Thyroid gland (tissue), 4 donors: ENCODE measurements at places on chromosomes 1 and 21.

DNA sequence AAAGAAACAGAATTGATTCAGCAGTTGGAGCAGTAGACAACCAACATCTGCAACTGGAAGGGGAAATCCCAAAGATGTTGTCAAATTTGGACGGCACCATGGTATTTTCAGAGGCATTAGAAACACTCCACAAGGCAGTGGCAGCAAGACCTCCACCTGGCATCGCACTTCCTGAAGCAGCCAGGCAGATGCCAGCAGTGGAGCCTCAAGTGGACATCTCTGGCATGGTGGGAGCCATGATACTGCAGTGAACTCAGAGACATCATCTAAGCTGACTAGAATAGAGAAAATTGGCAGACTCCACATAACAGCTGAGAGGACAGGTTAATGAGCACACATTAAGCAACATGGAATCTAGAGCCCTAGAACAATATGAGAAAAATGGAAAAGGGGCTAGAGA is 33.9 kb upstream of the RGS8 start:
- no peak overlapping the region for H3K27ac ChIP-seq
- no peak for DNase-seq
- H3K27me3 ChIP-seq: no peaks in the 10 kb centered on the region
- no peaks in the 10 kb centered on the region for H3K36me3 ChIP-seq

DNA sequence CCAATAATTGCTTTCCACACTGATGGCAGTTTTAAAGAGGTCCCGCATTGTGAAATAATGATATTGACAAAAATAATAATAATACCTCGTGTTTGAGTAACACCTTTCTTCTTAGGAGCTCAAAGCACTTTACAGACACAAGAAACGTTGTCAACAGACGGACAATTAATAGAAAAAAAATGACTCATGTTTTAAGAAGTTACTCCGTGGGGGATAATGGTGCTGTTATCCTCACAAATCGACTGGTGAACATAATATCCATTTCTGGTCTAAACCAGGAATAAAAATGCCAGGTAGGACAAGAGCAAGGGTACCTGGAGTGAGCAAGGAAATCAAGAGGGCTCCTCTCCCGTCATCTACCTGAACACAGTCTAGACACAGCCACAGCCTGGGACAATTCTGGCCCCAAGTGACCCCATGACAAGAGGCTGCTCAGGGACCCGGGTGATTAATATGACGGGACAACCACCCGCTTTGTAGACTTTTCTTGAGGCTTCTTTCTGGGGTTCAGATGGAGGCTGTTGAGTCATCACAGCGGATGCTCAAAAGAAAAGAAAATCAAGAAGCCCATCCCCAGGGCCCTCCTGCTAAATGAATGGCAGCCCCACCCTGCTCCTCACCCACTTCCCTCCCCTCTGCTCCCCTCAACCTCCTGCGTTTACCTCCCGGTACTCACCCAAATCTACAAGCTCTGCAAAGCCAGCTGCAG is 146.2 kb upstream of the IRF2BP2 start:
- no peaks in the 10 kb centered on the region for H3K27me3 ChIP-seq
- DNase-seq: no peak
- no peak overlapping the region for H3K27ac ChIP-seq

DNA sequence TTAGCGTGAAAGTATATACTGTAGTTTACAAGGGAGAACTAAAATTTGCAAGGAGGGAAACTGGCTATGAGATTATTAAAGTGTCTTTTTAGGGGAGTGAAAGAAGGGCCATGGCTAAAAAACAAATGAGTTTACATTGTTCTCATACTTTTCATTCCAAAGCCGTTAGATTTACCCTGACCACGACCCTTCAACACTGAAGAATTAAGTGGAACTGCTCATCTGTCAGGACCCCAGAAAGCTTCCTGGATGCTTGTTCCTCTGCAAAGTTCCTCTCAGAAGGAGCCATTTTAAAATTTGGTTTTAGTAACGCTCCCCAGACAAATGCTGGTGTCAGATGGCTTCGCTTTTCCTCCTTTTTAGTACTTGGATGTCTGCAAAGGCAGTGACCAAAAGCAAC is 82.7 kb upstream of the ZBTB18 start:
- H3K27me3 ChIP-seq: no peaks in the 10 kb centered on the region
- no peak overlapping the region for H3K27ac ChIP-seq
- H3K4me1 ChIP-seq: no peaks in the 10 kb centered on the region
- DNase-seq: no peak
- no peak overlapping the region for H3K4me3 ChIP-seq

DNA sequence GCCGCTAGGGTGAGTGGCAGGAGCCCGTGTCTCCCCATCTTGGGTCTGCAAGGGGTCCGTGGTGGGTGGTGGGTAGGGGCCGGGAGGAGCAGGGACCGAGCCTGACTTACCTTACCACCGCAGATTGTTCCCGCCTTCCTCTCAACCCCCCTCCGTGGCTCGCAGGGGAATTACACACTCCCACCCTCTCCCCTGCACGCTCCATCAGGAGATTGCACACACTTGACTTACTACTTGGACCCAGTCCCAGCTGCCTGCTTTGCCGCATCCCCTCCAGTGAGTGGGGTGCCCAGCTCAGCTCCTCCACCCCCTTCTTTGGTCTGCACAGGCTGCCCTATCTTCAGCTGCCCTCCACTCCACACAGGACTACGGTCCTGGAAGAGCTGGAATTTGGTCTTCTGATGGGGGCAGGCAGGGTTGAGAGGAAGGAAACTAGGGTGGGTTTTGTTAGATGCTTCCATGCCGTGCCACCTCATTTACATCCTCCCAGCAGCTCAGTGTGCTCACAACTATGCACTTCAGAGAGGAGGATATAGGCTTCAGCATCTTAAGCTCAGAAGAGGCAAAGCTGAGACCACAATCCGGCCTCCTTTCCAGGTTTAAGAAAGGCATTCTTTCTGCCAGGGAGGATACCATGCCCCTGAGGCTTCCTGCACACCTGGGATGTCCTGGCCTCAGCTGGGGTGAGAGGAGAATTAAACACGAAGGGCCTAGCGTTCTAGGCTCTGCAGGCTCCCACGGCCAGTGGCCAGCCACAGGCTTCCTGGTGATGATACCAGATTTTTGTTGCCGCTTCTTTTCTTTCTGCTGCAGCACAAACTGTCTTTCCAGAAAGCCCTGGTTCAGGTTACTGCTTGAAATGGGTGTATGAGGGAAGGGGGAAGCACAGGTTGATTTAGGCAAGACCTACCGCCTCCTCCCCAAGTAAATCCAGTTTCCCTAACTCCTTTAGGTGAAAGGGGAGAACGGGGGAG is 2.3 kb downstream of the KCNC4 start:
- peak; percentile 55 for DNase-seq
- H3K4me1 ChIP-seq: peaks cover 27% of the 10 kb centered on the region
- no peaks in the 10 kb centered on the region for H3K36me3 ChIP-seq

GRCh38 chr1:53516181-53516580 is 57.0 kb downstream of the DMRTB1 start:
- H3K4me1 ChIP-seq: no peaks in the 10 kb centered on the region
- no peaks in the 10 kb centered on the region for H3K27me3 ChIP-seq
- H3K36me3 ChIP-seq: no peaks in the 10 kb centered on the region
- H3K4me3 ChIP-seq: no peak overlapping the region
- no peak overlapping the region for H3K27ac ChIP-seq
- DNase-seq: no peak

DNA sequence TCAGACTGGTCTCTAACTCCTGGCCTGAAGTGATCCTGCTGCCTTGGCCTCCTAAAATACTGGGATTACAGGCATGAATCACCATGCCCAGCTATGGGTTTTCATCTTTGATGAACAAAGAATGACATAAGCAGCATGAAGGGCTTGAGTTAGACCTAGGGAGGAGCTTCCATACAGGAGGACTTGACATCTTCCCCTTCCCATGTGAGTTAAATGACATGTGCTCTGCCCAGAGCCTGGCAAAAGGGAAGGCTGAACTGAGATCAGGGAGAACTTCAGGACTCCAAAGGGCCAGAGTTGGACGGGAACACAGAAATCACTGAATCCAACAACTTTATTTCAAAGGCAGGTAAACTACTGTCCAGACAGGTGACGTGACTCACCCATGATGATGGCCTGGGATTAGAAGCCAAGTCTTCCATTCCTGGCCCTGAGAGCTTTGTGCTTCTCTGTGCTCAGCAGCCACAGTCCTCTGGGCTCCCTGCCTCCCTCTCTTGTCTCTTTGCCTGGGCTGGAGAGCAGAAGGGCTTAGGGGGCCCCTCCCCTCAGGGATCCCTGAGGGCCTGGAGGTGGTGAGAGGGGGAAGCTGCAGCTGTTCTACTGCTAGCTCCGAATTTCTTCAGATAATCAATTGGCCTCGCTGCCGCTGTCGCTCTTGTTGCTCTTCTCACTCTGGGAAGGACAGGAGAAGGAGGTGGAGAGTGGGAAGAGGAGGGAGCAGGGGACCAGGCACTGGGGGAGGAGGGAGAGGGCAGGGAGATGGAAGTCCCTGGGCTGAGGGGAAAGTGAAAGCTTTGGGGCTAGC is 7.6 kb downstream of the NHLH1 start:
- H3K27me3 ChIP-seq: peaks cover 4% of the 10 kb centered on the region
- no peak overlapping the region for H3K4me3 ChIP-seq
- H3K27ac ChIP-seq: no peak overlapping the region
- DNase-seq: no peak

DNA sequence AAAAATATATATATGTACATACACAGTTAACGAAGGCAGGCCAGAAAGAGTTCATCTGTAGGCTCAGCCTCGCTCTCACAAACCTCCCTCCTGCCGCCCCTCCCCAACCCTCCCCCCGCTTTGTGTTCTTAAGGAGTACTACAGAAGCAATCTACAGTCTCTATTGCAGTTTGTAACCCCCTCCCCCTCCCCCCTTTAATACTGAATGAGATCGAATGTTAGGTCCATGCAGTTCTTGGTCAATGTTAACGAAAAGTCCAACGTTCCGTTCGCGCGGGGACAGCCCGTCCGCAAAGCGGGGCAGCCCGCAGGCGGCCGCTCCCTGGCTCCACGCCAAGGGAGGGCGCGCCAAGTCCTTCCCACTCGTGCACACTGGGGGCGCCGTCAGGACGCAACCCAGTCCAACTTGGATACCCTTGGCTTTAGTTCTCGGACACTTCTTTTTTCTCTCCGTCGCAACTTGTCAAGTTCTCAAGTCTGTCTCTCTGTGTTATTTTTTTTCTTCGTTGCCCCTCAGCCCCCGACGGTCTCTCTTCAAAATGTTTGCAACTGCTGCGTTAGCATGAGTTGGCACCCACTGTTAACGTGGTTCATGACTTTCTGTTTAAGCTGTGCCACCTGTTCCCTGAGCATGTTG is 2.2 kb downstream of the JUN start:
- peak overlapping the region; percentile 99 for H3K4me3 ChIP-seq
- no peaks in the 10 kb centered on the region for H3K27me3 ChIP-seq
- DNase-seq: peak; percentile 70
- peaks cover 6% of the 10 kb centered on the region for H3K36me3 ChIP-seq

DNA sequence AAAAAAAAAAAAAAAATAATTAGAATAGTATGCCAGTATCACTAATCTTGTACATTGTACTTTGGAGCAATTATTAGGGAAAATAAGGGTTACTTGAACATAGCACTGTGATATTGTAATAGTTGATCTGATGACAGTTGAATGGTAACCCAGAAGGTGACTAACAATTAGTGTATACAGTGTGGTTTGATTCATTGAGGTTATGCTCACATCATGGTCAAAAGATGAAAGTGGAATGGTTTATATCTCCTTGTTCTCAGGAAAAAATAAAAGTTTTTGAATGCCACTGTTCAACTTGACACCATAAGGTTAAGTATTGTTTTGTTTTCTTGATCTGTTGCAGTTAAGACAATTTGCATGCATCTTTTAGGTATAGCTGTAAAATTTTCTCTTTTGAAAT is 87.0 kb downstream of the GPR52 start:
- no peaks in the 10 kb centered on the region for H3K4me1 ChIP-seq
- DNase-seq: no peak
- no peaks in the 10 kb centered on the region for H3K36me3 ChIP-seq
- H3K27me3 ChIP-seq: no peaks in the 10 kb centered on the region

- DNase-seq: no peak
- H3K27me3 ChIP-seq: no peaks in the 10 kb centered on the region
- H3K4me3 ChIP-seq: no peak overlapping the region
- no peak overlapping the region for H3K27ac ChIP-seq
These were observed 355.3 kb upstream of the NEGR1 start for GRCh38 chr1:72637593-72637992.

- peaks cover 6% of the 10 kb centered on the region for H3K4me1 ChIP-seq
- H3K36me3 ChIP-seq: no peaks in the 10 kb centered on the region
- H3K4me3 ChIP-seq: no peak overlapping the region
These were observed 28.6 kb upstream of the TXLNA start for GRCh38 chr1:32150847-32151246.

DNA sequence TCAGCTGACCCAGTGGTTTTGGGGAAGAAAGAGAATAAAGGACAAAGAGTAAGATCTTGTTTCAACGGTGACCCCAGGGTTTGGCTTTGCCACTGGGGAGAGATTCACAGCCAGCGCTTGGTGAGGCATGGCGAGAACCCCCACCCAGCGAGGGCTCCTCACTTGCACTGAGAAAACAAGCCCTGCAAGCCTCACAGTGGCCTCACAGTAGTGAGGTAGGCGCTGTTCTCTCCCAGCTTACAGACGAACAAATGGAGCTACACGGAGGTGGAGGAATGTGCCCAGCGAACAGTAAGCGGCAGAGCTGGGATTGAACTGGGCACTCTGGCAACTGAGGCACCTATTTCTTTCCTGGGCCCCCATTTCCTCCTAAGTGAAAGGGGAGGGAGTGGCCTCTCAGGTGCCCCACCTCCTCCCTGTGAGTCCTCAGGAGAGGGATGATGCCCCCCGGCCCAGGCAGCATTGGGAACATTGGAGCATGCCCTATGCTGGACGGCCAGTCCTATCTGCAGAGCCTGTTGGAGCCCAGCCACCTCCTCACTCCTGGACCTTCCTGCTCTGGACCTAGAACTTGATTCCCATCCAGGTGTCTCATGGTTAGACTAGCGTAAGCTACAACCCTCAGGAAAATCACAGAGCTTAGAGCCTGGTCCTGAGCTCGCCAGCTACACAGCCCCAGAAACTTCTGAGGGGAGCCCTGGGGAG is 73.4 kb upstream of the EDN2 start:
- no peaks in the 10 kb centered on the region for H3K4me1 ChIP-seq
- peak overlapping the region; percentile 40 for H3K27ac ChIP-seq
- H3K4me3 ChIP-seq: no peak overlapping the region
- no peaks in the 10 kb centered on the region for H3K27me3 ChIP-seq
- no peak for DNase-seq

DNA sequence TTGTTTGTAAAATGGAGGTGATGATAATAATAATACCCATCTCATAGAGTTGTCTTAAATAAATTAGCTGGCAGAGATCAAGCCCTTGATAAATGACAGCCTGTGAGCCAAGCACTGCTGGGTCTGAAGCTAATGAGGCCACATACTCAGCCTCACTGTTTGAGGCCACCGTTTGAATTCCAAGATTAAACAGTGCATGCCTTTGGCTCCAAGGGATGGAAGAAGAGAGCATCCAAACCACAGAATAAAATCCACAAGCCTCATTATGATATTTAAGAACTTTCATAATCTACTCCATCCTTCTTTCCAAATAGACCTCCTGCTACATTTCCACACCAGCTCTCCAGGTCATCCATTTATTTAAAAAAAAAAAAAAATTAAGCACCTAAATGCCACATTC is 29.0 kb downstream of the TGFBR3 start:
- H3K4me1 ChIP-seq: no peaks in the 10 kb centered on the region
- H3K4me3 ChIP-seq: no peak overlapping the region
- H3K27me3 ChIP-seq: no peaks in the 10 kb centered on the region
- H3K36me3 ChIP-seq: no peaks in the 10 kb centered on the region

GRCh38 chr1:182610606-182611194 is 6.5 kb upstream of the RGS16 start:
- DNase-seq: no peak
- H3K27me3 ChIP-seq: no peaks in the 10 kb centered on the region
- peaks cover 6% of the 10 kb centered on the region for H3K4me1 ChIP-seq
- H3K27ac ChIP-seq: no peak overlapping the region
- no peaks in the 10 kb centered on the region for H3K36me3 ChIP-seq
- H3K4me3 ChIP-seq: no peak overlapping the region

- DNase-seq: no peak
- H3K36me3 ChIP-seq: no peaks in the 10 kb centered on the region
- no peak overlapping the region for H3K4me3 ChIP-seq
- H3K27me3 ChIP-seq: no peaks in the 10 kb centered on the region
These were observed 568.3 kb upstream of the ADAMTS5 start for GRCh38 chr21:27535188-27535587.
